ENCODE measurements at places on chromosomes 11 and 22.

- no peak for DNase-seq
These were observed at the start of gene INPPL1 for GRCh38 chr11:72224564-72225410. Gene INPPL1, plus strand, starts transcription at chr11:72224767. Its CDS starts 218 bp downstream, at chr11:72224985.

- DNase-seq = no peak
These were observed 2.9 kb downstream of the YPEL4 start for GRCh38 chr11:57646799-57647303.

GRCh38 chr22:50072714-50073538 lies 12.3 kb downstream of the MLC1 start:
- DNase-seq = no peak

GRCh38 chr11:113370634-113371033 lies 16.9 kb upstream of the ANKK1 start:
- no peak for DNase-seq

DNA sequence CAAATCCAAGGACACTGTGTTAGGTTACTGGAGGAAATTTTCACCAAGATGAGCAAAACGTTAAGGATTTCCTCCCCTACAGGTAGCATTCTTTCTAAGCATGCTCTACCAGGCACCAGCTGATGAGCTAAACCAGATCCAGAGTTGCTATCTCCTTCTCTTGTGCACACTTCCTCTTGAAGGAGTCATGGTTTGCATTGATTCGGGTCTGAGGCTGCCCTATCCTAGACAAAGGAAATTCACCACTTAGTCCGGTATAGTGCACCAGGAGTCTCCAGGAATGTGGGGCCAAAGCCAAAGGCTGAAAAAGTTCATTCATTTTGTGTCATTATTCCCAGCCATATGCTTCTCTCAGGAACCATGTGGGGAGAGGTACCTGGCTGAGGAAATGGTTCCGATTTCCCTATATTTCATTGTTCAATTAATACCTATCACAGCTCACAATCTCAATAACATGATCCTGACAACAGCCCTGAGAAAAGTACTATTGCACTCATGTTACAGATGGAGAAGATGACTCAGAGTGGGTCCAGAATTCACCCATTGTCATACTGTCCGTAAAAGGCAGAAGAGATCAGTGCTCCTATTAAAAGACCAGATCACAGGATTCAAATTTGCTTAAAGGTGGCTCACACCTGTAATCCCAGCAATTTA lies 39.1 kb downstream of the SLC35F2 start:
- DNase-seq = no peak

DNA sequence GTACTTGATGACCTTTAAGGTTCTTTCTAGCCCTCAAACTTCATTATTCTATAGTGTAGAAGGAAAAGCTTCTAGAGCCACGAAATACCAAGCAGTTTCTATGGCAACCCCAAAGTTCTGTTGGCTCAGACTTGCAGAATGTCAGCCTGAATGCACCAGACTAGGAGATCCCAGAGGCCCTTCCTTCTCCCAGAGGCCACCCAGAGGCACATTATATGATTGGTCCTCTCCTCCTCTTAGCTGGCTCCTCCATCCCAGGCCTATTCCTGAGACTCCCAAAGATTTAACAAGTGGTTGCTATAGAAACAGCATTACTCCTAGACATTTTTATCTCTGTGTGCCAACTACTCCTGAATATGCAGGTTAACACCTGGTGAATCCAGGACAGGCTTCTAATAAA lies 69.2 kb upstream of the CCDC90B start:
- DNase-seq = no peak

- no peak for DNase-seq
These were observed 23.1 kb downstream of the PRDM11 start for GRCh38 chr11:45169310-45170072.

DNA sequence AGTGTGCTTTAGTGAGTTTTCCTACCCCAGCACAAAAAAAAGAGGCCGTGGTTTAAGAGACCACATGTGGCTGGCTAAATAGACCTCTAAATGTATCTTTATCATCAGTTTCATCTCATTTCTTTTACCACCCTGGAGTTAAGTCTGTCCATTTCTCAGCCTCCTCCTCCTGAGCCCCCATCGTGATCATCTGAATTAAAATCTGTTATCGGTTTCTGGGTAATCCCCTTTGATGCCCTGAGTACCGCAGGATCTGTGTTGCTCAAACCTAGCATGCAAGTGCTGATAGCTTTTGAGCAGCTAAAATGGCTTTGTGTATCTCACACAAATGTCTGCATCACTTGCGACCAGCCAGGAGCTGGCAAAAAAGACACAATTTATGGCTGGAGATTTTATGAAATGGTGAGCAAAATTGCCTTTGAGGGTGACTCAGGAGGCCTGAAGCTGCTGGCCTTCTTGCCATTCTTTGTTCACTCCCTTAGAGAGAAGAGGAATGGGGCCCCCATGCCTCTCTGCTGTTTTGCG lies 236.5 kb downstream of the NTM start:
- no peak for DNase-seq

DNA sequence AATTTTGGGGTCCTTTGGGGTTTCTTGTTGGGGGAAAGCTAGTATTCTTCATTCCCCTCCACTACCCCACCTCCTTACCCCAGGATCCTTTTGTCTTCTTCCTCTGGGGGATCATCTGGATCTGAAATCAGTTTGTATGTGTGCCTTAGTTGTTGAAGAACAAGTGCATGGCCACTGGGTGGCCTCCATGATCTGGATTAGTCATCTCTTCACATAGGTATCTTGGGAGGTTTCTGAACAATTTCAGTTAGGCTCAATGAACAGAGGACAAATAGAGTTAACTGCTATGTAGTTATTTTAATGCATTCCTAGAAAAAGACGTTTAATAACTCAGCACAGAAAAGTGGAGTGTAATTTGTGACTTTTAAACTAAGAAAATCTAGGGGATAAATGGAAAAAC lies 7.1 kb upstream of the VWA5A start:
- no peak for DNase-seq

GRCh38 chr11:90426442-90426841 lies 203.6 kb upstream of the CHORDC1 start:
- no peak for DNase-seq

DNA sequence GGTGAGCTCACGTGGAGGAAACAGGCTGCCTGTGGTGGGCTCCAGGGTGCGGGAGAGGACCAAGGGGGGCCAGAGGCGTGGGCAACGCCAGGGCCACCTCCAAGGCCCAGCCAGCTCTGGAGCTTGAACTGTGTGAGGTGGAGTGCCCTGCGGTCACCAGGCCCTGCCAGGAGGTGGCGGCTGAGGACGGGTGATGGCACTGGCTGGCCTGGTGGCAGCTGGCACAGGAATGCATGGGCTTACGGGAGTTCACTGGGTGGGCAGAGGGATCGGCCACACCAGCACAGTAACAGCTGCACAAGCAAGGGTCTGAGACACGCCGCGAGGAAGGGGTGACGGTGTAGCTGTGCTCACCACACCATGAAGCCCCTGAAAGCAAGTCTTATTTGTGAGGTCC lies 15.8 kb downstream of the TOLLIP start:
- no peak for DNase-seq

- DNase-seq = no peak
These were observed 421.6 kb downstream of the METTL15 start for GRCh38 chr11:28529540-28530410.

DNA sequence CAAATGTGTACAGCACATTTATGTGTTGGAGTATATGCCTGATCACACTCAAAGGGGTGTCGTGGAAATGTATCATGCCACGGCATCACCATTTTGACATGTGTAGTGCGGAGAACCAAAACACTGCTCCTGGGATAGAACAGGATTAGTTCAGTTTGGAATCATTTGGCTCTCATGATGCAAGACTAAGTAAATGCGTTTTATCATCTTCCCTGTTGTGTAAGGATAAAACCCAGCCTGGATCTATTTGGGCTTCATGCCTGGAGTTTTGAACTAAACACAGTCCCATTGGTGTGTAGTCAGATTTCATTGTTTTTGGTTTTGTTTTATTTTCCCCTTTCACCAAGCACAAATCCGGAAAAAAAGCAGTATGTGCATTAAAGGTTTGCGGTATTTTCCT lies 574.3 kb downstream of the NTM start:
- DNase-seq = no peak

GRCh38 chr11:14015711-14016110 lies 53.2 kb downstream of the SPON1 start:
- DNase-seq = no peak

GRCh38 chr11:86508604-86509587 lies 134.2 kb downstream of the CCDC81 start:
- DNase-seq = no peak

DNA sequence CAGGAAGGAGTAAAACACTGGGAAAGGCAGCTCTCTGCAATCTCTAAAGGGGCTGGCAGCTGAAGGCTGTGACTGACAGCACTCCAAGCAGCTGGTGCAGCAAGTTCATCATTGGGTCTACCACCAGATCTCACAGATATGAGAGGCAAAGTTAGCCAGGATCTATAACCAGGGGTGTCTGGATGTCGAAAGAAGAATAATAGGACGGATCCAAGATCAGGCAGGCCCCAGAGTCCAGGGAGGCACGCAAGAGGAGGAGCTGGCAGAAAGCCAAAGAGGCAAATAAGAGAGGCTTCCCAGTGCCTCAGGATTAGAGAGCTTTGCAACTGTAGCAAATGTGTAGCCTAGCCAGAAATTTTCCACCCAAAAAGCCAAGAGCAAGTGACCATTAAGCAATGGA lies 77.1 kb downstream of the RBMXL2 start:
- DNase-seq = no peak

GRCh38 chr22:48318173-48318572 lies 1509.5 kb downstream of the BRD1 start:
- no peak for DNase-seq

- no peak for DNase-seq
These were observed 27.9 kb upstream of the SMPD1 start for GRCh38 chr11:6362185-6362872.

DNA sequence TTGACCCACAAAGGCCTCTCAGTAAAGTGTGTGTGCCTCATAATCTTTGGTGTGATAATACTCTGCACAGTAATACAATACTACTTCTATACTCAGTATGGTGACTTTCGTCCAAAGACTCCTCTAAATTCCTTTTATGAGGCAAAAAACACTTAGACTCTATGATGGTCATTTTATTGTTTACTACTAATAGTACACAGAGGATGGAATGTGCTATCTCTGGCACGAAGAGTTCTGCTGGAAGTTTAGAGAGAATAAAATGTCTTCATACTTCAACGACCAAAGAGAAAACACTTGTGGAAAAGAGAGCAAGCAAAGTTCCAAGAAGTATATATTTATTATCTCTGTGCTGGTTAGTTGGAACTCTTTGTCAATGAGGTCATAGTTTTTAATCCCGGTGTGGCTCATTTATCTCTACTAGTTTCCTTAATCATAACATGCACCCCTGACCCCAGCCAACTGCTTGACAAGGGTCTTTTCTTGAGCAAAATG lies 7.5 kb upstream of the CSTF3 start:
- DNase-seq = no peak

DNA sequence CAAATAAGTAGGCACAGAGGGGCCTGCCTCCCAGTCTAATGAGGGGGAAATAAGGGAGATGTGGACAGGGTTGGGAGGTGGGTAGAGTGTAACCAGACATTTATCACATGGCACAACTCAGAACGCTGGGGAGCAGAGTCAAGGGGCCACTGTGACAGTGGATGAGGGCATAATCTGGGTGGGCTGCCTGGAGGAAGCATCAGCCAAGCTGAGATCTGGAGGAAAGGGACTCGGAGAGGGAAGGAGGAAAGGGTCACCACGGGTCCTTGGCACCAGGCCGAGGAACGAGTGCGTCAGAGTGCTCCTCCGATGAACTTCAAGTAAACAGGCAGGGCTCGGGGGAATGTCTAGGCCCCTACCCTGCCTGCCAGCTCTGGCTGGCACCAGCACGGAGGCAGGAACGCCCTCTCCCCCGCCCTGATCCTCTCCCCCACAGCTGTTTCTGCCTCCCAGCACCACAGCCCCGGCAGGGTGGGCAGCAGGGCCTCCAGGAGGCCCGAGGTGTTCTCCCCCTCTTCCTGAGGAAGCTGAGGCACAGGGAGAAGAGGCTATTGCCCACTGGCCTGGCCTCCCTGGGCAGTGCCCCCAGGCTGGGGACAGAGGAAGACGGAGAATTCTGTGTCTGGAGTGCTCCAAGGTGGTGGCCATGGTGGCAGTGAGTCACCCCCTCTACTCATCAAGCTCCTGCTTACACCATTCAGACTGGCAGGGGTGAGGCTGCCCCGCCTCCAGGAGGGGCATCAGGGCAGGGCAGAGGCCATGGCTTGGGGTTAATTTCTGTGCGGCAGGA lies 4.2 kb downstream of the ALDH3B1 start:
- DNase-seq = no peak

GRCh38 chr11:10444725-10445315 lies 10.2 kb upstream of the AMPD3 start:
- DNase-seq = no peak

GRCh38 chr11:129696309-129696989 lies 119.2 kb upstream of the TMEM45B start:
- no peak for DNase-seq

- DNase-seq = no peak
These were observed 67.6 kb upstream of the AMPD3 start for GRCh38 chr11:10387206-10388083.

DNA sequence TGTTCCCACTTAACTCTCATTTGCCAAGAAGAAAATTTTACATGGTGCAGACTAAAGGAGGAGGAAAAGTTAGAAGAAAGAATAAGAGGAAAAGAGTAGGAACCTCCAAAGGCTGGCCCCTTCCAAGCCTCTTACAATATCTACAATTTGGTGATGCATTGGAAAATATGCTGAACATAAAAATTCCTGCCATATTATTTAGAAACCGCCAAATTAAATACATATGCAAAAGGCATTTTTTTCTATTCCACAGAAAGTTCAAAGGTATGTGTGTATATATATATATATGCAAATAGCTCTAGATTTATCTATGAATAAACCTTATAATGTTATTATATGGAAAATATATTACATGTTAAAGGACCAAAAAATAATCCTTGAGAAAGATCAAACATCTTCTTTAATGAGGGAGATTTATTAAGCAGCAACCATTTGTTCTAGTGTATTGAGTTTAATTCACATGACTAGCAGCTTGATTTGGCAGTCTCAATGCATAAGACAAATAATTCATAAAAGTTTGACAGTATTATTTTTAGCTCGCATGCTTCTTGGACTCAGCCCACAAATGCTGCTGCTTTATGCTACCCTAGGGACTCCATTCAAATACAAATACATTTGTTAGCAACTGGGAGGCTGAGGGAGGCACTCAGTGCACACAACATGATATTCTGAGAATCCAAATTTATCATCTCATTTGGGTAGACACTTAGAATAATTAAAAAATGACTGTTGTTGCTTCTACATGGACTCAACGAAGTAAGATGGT lies 184.9 kb downstream of the SBF2 start:
- no peak for DNase-seq

- DNase-seq = no peak
These were observed 88.1 kb downstream of the SBF2 start for GRCh38 chr11:10205928-10206327.
